ENCODE measurements at places on chromosomes 7 and 10.

DNA sequence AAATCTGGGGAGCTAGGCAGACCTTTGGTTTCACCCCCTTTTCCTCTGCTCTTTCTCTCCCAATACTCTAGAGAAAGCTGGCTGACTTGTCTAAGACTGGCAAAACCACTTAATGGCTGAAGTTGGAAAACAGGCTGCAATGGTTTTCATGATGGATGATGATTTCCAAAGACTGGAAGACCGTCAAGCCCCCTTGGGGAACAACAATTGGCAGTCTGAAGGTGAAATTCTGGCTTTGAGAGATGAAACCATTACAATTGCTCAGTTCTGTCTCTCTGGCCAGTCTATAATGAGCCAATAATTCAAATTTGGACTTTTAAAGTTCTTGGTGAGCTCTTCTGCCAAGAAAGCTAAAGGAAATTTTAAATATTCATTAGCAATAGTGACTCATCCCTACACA is 680.5 kb downstream of the PARD3 start:
- DNase-seq = no peak

- DNase-seq = no peak
Measured at GRCh38 chr7:30968747-30969603, 5.2 kb downstream of the GHRHR start.

- DNase-seq = no peak
Measured at GRCh38 chr10:15879663-15880062, 19.4 kb upstream of the MINDY3 start.

- no peak for DNase-seq
Measured at GRCh38 chr10:126421756-126422256, 33.5 kb upstream of the ADAM12 start.

DNA sequence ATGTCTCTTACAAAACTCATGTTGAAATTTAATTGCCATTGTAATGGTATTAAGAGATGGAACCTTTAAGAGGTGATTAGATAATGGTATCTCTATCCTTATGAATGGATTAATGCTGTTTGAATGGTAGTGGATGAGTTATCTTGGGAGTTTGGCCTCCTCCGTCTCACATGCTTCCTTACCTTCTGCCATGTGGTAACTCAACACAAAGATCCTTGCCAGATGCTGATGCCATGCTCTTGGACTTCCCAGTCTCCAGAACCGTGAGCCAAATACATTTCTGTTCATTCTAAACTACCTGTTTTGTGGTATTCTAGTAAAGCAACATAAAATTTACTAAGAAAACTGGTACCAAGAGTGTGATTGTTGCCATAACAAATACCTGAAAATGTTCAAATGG is 23.2 kb downstream of the PTEN start:
- DNase-seq = no peak

- DNase-seq = no peak
Measured at GRCh38 chr10:43084812-43085211, 7.9 kb downstream of the RET start.

- DNase-seq = no peak
Measured at GRCh38 chr7:20417260-20417659, 86.6 kb downstream of the ITGB8 start.

- no peak for DNase-seq
Measured at GRCh38 chr7:6316226-6316625, 43.8 kb upstream of the CYTH3 start.

- no peak for DNase-seq
Measured at GRCh38 chr7:146645383-146645976, 528.9 kb downstream of the CNTNAP2 start.

- no peak for DNase-seq
Measured at GRCh38 chr7:84484502-84485079, 290.0 kb upstream of the SEMA3A start.

GRCh38 chr10:74650613-74651012 is 175.8 kb upstream of the KAT6B start:
- DNase-seq = no peak

GRCh38 chr7:99927536-99927935 is 1.9 kb downstream of the GJC3 start:
- DNase-seq = no peak

DNA sequence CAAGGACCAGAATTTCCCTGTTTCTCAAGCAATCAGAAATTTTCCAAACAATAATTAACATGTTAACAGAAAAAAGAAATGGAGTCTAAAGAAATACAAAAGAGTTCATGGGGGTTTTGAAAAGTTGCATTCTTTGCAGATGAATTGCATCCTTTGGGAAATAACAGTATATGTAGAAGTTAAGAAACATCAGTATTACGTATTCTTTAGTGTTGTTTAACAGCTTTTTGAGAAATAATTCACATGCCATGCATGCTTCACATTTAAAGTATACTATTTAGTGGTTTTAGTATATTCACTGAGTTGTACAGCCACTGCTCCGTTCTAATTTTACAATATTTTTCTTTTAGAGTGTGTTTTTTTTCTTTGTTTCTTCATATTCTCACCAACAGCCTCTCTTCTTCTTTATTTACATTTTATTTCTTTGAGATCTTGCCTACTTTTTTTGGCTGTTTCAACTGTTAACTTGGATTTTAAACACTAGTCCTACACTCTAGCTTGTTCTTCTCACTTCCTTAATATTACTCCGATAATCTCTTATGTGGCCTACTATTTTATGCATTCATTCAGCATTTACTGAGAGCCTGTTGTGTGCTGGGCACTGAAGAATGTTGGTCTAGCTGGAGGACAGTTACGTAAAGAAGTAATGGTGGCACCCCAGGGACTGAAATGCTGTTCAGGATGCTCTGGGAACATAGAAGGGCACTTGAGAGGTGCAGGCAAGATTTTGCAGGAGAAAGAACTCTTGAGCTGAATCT is 330.1 kb downstream of the EXOC4 start:
- no peak for DNase-seq

- DNase-seq = no peak
Measured at GRCh38 chr7:141235656-141236055, 161.8 kb downstream of the TMEM178B start.

- no peak for DNase-seq
Measured at GRCh38 chr10:3635697-3636096, 149.3 kb downstream of the KLF6 start.

DNA sequence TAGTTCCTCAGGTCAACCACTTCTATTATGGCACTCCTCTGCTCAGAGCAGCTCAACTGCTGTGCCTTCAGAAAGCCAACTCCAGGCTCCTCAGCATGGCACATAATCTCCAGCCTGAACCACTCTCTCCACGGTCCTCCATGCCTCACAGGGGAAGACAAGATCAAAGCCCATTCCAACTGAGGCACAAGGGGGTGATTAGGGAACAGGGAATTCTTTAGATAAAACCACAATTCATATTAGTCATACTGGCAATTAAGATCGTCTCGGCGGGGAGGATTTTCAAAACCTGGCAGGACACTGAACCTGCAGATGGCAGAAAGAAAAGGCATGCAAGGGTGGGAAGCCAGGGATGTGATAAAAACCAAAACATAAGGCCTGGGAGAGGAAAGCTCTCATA is 361.6 kb downstream of the FGFR2 start:
- no peak for DNase-seq

DNA sequence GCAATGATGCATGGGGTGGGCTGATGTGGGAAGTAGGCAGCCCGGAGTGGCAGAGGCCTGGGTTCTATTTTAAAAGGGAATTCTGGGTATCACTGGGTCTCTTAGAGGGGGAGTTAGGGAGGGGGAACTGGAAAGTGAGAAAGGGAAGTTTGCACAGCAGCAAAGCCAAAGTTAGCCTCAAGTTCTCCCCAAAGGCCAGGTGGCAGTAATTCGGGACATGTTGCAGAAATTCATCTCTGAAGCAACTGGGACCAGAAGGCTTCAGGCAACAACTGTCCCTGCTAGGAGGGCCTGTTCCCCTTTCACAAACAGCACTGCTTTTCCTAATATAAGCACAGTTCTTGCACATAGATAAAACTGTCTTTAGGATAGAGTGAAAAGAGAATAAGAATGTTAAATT is 67.4 kb downstream of the NOD1 start:
- no peak for DNase-seq

GRCh38 chr10:89669985-89670384 is 24.9 kb upstream of the PANK1 start:
- DNase-seq = no peak

Measured in GM12891 (cell line).